Effector memory CD8-positive, alpha-beta T cell (primary cell): ENCODE measurements at places on chromosomes 6 and 20.

DNA sequence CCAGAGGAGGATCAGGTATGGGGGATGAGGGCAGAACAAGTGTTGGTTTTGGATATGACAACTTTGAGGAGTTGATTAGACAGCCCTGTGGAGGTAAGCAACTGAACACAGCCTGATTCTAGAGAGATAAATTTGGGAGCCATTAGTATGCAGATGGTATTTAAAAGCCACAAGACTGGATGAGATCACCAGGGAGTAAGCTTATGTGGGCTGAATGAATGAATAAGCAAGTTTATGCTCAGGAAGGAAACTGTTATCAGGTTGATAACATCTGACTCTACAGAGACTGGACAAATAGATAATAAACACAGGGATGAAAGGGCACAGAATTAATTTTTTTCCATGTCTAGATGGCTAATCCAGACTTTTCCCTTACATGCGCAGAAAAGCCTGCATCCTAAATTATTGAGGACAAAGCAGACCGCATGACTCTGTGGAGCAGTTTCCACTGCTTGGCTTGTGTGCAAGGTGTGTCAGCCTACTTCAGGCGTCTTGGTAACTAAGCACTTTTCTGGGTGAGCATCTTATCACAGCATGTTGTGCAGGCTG, 150.6 kb downstream of the GJA10 start:
- no peak for DNase-seq

GRCh38 chr20:62692801-62693523, 15.7 kb upstream of the NTSR1 start:
- DNase-seq = no peak

DNA sequence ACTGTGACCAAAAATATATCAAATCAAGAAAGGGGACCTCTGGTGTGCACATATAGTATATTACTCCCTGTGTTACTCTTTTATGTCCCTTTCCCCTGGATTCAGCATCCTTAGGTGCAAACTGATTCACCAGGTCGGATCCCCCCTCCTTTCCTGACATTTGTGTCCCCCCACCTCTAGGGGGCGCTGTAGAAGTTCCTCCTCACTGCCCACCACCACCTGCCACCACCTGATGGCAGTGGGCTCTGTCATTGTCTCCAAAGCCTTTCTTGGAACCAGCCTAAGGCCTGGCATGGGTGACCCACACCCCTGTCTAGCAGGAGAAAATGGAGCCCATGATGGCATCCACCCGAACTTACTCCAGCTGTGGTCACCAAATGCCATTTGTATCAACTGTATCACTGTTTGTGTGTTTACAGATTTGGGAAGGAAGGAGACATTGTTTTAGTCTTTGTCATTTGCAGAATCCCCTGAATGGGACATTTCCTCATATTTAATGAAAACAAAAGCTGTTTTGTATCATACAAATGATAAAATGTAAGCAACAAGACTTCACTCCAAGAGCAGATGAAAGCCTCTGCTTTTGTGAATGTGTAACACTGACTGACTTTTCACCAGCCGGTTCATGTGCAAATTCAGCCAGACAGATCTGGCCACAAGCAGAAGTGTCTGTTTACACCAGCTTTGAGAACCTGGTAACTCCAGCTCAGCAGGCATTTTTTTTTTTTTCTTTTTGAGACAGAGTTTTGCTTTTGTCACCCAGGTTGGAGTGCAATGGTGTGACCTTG, 66.2 kb downstream of the ARMC2 start:
- DNase-seq = peak; percentile 25

- DNase-seq = no peak
Observed at GRCh38 chr6:128595544-128595943, 75.1 kb upstream of the PTPRK start.

GRCh38 chr6:109686566-109687265, 4.3 kb downstream of the AK9 start:
- no peak for DNase-seq

- DNase-seq = no peak
Observed at GRCh38 chr20:48287021-48287494, 501.8 kb upstream of the SULF2 start.

DNA sequence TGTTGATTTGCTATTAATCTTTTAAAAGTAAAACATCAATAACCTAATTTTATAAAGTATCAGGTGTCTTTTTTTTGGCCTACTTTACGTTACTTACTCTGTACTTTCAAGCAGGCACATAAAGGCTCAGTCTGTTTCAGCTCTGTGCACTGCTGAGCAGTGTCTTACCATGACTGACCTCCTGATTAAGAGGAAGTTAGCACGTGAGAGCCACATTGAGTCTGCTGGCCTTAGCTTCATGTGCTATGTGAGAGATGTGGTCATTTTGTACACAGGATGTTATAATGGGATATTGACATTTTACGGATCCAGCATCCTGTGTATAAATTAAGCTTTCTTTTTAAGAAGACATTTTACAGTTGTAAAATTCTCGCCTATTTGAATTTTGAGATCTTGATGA, 31.9 kb downstream of the ARID1B start:
- DNase-seq = no peak

GRCh38 chr20:44586289-44586911, 4.0 kb downstream of the PKIG start:
- no peak for DNase-seq

DNA sequence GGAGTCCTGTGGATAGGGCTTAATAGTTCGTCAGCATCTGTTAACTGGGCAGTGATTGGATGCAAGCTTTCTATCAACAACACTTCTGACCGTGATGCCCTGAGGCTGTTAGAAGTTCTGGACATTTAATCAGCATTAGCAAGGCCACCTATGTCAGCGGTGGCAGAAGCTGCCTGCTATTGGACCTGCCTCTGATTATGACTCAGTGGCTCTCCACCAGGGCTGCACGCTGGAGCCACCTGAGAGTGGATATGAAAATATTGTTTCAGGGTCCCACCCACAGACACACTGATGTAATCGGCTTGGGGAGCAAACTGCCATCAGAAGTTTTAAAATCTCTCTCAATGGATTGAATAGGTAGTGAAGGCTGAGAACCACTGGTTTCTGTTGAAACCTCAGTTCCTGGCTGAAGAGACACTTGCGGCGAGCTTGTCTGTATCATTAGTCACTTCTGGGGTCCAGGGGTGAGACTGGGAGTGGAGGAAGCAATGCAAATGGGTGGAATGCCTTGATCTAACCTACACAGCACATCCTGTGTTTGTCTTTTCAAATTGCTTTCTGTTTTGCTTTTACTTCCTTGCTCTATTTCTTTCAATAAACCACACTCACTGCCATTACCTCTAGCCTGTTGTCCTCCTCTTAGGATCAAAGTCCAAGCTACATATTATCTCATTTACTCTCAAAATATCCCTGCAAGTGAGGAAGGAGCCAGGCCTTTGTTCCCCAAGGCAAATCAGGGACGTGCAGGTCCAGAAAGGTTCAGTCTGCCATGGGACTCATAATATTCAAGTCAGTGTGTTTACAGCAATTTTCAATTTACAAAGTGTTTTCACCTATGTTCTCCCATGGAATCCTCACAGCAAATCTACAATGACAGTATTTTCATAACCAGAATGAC, 4.2 kb downstream of the CLIC5 start:
- peak; percentile 67 for DNase-seq

- no peak for DNase-seq
Observed at GRCh38 chr20:41951615-41952014, 333.4 kb upstream of the CHD6 start.

DNA sequence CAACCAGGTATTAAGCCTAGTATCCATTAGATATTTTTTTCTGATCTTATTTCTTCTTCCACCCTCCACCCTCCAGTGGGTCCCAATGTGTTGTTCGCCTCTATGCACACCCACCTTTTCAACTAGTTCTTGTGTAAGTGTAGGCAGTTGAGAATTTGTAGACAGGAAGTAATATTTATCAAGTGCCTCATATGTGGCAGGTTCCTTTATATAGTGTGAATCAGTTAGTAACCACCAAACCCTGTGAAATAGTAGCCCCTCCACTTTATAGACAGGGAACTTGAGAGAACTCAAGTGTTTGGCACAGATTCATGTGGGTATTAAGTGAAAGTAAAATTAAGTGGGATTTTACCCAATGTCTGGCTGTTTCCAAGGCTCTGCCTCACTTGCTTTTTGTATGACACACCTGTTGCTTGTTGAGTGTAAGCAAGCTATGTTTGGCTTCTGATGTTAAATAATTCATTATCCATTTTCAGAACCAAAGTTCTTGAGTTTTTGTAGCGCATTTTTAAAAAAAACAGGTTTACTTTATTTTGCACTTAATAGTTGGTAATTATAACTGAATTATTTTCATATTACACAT, 24.8 kb downstream of the AFDN start:
- DNase-seq = no peak

DNA sequence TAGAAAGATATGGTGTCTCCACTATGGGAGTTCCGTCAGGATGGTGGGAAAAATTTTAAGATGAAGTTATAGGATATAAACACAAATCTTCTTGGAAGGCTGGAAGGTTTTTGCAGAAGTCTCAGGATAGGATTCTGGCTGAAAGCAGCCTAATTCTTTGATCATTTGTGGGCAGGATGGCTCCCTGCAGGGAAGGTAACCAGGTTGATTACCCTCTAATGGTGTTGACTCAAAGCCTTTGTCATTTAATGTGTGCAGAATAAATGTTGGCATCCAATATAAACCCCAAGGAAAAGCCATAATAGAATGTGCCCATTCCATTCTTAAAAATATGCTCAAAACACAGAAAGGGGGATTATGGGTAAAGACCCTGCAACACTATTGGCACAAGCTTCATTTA, 204.3 kb downstream of the EPM2A start:
- no peak for DNase-seq

GRCh38 chr20:8724884-8725283, 344.0 kb upstream of the PLCB4 start:
- no peak for DNase-seq

GRCh38 chr6:159821122-159821521, 21.0 kb downstream of the PNLDC1 start:
- DNase-seq = no peak

DNA sequence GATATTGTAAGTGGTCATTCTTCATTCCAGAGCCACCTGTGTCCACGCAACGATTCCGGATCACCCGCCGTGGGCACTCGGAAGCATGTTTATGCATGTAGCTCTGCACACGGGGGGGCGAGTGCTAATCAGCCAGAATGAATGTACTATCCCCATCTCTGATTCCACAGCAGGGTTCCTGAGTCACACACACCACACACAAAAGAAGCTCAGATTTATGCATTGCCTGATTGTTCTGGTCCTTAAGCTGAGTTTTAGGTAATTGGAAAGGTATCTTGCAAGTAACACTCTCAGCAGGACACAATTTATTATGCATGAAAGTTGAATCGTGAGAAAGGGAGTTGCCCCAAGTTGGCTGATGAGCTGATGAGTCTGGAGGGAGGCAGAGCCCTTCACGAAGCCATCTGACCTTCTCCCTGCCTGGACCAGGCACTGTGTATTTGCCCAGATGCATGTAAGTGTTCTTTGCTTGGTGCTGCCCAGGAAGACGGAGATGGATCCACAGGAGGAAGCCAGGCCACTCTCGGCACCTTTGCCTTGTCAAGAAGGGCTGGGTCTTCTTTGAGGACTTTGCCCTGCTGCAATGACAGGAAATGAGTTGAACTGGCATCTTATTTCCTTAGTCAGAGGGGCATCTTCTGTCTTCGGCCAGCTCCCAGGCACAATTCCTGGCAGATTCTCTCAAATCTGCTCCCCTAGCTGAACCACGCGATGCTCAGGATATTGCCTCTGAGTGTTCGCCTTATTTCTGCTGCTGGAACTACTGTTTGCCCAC, 141.1 kb downstream of the SYNDIG1 start:
- no peak for DNase-seq

DNA sequence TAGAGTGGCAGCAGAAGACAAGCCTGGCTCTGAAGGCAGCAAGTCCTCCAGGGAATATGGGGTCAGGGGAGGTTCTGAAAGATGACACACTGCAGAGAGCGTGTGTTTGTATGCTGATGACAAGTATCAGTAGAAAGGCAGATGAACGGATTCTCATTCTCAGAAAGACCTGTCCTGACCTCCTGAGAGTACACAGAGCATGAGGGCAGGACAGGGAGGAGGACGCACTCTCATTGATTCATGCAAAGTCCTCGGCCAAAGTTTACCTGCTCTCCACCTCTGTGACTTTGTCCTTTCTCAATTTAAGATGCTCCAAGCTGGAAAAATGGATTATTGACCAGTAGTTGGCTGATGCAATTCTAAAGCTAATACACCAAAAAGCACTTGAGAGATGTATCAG, 156.7 kb downstream of the LPA start:
- no peak for DNase-seq

- DNase-seq = no peak
Observed at GRCh38 chr6:16338577-16339264, 100.3 kb downstream of the GMPR start.

- no peak for DNase-seq
Observed at GRCh38 chr20:58238490-58238889, 10.0 kb upstream of the ANKRD60 start.

- no peak for DNase-seq
Observed at GRCh38 chr20:61954276-61955021, 111.2 kb downstream of the TAF4 start.

- no peak for DNase-seq
Observed at GRCh38 chr6:31502586-31502985, 4.6 kb downstream of the MICB start.

DNA sequence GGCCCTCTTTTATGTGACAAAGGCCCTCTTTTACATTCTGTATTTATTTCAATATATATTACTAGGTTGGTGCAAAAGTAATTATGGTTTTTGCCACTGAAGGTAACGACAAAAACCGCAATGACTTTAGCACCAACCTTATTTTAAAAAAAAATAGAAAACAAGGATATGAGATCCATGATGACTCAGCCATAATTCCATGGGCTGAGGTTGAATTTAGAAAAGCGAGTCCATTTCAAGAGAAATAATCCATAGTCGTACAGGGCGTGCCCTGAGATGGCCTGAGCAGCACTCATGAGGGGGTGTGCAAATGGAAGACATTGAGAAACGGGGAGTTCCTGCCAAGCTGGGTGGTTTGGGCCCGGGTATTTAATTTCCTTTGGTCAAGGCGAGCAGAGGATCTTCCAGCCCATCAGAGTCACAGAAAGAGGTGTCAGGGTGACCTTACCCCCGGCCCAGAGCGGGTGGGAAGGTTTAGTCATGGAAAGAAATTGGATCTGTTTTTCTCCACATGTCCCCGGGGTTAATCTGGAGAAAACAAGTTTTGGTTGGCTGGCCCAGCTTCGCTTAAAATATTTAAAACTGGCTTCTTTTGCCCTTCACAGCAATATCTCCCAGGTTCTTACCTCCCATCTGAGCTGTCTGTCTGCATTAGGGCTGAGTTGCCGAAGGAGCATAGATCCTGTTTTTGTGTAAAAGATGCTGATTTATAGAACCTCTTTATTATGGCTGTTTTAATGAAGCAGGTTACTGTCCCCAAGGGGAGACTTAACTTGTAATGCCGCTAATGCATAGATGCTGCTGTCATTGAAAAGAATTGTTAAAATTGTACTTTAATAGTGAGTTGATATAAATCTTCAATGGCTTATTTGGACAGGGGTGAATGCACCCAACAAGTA, 255.6 kb downstream of the PREX1 start:
- DNase-seq = no peak

DNA sequence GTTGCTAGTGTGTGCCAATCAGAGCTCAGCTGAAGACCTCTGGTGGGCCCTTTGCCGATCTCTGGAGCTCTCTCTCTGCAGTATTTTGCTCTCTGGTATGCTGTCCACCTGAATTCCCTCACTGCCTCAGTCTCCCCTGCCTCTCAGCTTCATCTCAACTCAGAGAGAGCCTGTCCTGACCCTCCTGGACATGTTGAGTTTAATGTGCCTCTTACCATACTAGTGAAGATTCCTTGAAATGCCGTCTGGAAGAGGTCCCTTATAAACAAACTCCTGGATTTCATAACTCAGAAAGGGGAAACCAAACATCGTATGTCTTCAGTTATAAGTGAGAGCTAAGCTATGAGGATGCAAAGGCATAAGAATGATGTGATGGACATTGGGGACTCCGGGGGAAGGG, 231.1 kb upstream of the ZNF217 start:
- DNase-seq = no peak

- DNase-seq = no peak
Observed at GRCh38 chr6:111628142-111628850, 22.6 kb upstream of the TRAF3IP2 start.
